Activated naive CD8-positive, alpha-beta T cell treated with anti-CD3 and anti-CD28 coated beads, Interleukin-2, amount 50 U/mL, for 24 hours (primary cell): ENCODE measurements at places on chromosomes 6 and 20.

GRCh38 chr6:107542192-107542668 is 52.3 kb downstream of the SOBP start:
- no peak for DNase-seq

DNA sequence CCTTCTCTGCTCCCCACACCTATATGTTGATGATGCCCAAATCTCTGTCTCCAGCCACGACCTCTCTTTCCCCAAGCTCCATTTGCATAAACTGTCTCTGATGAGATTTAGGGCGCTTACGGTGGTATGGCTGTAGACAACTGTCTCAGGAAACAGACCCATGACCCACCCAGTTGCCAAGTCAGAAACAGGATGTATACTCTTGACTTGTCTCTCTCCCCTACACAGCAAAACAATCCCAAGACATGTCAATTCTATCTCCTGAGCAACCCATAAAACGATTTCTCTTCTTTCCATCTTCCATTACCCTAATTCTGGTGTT is 13.9 kb downstream of the GNL1 start:
- no peak for DNase-seq

DNA sequence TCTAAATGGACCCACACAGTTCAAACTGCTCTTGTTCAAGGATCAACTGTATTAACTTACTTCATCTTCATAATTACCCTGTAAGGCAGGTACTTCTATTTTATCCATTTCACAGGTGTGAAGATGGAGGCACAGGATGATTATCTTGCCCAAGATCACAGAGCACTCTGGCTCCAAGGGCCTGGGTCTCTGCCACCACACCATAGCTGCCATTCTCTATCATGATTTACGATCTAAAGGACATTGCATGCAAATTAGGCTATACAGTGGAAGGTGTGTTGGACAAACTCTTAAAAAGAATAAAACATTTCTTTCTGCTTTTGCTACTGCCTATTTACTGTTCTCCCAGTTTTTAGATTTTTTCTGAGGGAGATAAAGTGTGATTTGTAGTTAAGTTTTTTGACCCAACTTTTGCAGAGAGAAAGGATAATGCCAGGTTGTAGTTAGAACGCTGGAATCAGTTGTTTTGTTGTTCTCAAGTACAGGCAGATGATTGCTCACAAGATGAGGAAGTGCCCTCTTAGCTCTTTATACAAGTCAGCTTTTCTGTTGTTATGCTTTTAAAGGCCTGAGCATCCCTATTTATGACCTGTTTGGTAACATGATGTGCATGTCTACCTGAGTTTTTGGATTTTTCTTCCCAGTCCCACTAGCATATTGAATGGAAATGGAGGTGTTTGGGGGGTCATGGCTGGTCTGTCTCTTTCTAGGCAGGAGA is 247.9 kb downstream of the ZFAND3 start:
- no peak for DNase-seq

DNA sequence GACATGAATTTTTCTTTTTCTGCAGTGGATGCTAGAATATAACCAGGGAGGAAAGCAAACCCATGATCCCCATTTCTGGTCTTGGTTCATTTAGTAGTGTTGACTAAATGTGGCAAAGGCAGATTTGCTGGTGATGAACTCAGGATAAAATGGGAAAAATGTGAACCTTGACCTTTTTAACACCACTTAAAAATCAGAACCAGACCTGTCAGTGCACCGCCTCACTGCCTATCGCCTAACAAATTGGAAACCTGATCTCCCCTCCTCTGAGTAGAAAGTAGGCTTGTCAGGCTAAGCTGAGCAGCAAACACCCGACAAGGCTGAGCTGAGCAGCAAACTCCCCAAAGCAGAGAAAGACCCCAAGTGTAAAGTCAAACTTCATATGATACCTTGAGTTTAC is 254.8 kb downstream of the FOXC1 start:
- no peak for DNase-seq

- DNase-seq: no peak
Measured at GRCh38 chr6:110103260-110103659, 76.2 kb downstream of the WASF1 start.

GRCh38 chr20:38674765-38675133 is 49.5 kb upstream of the SLC32A1 start:
- no peak for DNase-seq

- no peak for DNase-seq
Measured at GRCh38 chr6:21413428-21413827, 180.1 kb upstream of the SOX4 start.

DNA sequence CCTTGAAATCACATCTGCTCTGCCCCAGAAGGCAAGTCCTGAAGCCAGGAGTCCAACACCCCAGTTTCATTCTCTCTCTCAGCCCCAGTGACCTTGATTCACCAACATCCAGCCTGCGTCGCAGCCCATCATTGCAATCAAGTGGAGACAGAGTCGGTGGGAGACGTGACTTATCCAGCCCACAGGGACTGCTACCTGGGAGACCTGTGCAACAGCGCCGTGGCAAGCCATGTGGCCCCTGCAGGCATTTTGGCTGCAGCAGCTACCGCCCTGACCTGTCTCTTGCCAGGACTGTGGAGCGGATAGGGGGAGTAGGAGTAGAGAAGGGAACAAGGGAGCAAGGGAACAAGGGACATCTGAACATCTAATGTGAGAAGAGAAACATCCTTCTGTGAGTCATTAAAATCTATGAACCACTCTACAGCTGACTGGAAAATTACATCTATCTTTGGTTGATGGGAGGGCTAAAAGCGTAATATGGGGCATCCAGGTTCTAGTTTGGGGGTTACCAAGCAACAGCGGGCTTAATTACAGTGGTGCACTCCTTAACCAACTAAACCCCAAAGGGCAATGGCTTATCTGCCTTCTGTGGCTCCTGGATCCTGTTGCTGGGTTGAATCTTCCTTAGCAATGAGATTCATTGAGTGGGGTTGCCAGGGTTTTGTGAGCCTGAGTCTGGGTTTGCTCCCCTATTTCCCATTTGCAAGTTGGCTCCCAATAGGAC is 2.5 kb downstream of the LY6G6D start:
- no peak for DNase-seq

GRCh38 chr6:137084090-137084489 is 39.3 kb upstream of the IL20RA start:
- DNase-seq: no peak

- no peak for DNase-seq
Measured at GRCh38 chr6:127880429-127880828, 20.4 kb downstream of the THEMIS start.

- DNase-seq: no peak
Measured at GRCh38 chr20:37677969-37678861, 15.6 kb upstream of the CTNNBL1 start.

- no peak for DNase-seq
Measured at GRCh38 chr6:49082611-49083010, 380.4 kb downstream of the MMUT start.

- no peak for DNase-seq
Measured at GRCh38 chr6:114827135-114827534, 484.3 kb upstream of the HS3ST5 start.

- DNase-seq: no peak
Measured at GRCh38 chr6:142938510-142938909, 6.5 kb downstream of the HIVEP2 start.

- DNase-seq: no peak
Measured at GRCh38 chr6:77620278-77620882, 32.5 kb upstream of the MEI4 start.

DNA sequence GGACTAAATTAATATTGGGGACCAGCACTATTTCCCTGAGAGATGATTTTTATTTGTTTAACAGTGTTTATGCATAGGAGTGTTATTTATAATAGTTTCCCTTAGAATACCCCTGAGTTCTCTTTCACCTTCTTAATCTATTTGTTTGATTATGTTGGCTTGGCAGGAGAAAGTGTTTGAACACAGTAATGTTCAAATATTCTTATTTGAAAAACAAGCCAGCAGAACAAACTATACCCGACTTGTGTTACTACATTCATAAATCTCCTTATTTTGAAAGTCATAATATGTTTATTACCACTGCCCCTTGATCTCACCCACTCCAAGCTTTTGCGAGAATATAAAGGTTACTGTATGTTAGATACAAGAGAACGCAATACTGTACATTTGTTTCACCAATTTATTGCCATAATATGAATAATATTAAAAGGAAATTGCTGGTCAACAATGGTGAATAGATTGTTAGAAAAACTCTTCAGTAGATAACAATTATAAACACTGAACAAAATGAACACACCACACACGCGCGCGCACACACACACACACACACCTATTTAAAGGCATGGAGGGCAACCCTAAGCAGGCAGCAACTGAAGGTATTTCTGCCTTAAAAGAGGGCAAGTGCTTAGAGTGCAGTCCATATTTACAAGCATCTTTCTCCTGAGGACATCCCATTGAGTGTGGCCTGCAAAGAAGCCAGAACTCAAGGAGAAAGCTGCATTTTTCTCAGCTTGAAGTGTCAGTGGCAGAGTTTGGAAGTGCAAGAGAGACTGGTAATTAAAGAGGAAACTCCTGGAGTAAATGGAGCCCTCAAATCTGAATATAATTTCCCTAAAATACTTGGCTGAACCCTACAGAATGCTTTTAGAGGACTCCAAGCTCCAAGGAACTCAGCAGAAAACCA is 279.4 kb upstream of the MAN1A1 start:
- no peak for DNase-seq

DNA sequence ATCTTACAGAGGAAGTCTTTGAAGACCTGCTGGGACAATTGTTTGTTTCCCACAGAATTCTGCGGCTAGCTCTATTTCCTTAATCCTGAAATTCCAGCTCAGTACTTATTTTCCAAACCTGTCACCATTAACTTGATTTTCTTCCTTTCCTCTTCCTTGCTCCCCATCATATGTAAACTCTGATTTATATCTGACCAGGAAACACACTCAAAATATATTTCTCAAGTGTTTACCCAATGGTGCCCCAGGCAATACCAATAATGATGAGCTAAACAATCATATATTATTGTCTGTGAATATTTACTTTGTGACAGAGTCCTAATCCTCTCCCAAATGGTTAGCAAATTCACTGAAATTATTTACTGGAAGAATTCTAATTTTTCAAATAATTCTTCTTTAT is 597.3 kb downstream of the PKHD1 start:
- no peak for DNase-seq

DNA sequence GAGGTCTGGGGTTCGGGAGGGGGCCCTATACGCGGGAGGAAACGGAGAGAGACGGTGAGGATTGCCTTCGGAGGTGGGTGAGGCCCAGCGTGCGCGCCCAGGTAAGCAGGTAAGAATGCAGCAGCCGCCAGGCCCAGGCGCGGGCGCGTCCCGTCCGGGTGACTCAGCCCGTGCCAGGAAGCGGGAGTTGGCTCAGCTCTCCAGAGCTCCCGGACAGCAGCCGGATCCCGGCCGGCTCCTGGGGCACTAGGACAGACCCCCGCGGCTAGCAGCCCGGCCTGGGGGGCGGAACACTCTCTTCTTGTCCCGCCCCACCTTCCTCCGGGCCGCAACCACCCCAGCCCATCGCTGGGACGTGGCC is 1.5 kb upstream of the MDFI start:
- no peak for DNase-seq

DNA sequence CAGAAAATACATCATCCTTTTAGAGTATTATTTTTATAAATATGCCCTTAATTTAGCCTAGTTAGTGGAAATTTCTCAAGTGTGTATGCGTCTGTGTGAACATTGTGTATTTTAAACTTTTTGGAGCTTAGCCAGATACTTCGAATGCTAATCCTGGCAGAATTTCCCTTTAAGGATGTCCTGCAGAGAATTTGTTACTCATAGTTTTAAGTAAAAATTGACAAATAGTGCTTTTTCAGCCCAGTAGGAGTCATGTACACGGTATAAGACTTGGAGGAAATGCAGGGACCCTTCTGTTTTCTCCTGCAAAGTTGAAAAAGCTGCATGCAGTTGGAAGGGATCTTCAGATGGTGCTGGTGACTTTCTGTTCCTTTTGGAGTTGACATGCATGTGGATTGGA is at the start of gene FHL5:
Gene FHL5, plus strand, starts transcription at position 243 of the 400 bp plus-strand sequence. CDS start 40,486 bp downstream, outside the sequence.
- no peak for DNase-seq
